ENCODE measurements at places on chromosomes 5 and 9.

- DNase-seq = no peak
Measured at GRCh38 chr9:134751622-134752021, 110.0 kb downstream of the COL5A1 start.

- no peak for DNase-seq
Measured at GRCh38 chr5:81759632-81760005, 8.7 kb upstream of the SSBP2 start.

DNA sequence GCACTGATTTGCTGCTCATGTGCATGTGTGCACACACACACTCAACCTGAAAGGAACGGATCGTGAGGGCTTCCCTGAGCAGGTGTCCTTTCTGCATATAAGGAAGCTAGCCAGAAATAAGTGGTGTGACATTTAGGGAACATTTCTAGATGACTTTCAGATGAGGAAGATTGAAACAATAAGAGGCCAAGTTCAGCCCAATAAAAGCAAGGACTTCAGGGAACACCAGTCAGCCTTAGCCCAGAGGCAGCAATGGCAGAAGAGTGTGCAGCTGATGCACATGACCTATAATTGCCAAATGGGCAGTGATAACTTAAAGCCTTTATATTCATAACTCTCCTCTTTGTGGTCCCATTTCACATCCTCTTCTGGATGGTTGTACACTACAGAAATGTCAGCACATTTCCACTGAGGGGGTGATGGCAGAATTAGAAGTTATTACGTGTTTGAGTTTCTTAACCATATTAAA is 255.5 kb downstream of the TRIM32 start:
- no peak for DNase-seq

DNA sequence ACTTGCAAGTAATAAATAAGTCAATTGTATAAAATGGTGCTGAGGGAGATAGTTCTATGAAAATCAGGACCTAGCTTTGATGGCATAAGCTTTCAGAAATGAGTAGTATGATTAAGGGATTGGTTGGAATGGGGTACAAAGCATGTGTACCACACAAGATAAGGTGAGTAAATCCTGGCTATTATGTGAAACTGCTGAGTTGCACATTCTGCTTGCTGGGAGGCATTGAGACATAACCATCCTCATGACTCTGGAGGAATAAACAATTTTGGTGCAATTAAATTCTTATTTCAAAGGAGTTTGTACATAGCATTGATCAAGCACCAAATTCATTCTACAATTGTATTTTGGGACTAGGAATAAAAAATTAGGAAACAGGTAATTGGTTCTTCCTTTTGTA is 755.2 kb upstream of the ACO1 start:
- DNase-seq = no peak

- no peak for DNase-seq
Measured at GRCh38 chr5:115575167-115576070, 26.9 kb downstream of the TICAM2 start.

DNA sequence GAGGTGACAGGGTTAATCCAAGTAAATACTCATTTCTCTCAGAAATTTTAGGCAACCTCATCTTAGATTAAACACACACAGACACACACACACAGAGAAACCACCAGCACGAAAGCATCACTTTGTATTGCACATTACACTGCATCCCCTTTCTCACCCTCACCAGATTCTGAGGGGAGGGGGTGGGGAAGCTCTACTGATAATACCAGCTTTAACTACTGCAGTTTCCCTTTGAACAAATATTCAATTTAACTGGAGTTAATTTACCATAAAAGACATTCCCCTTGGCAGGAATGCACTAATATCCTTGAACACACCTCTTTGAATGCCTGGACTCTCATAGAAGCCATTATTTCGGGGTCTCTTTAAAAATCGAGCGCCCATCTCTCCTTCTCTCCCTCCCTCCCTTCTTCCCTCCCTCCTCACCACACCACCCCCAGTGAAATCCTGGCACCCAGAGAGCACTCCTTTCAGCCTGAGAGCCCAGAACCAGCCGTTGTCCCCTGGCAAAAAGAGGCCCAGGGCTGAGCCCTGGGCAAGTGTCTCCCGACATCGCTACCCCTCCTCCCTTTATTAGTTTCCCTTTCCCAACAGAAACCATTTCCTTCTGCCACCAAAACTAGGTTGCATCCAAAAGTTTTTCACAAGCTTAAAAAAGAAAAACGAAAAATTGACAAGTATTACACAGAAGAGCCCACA is 2.8 kb upstream of the NFIB start:
- no peak for DNase-seq

GRCh38 chr9:111975709-111976108 is 79.1 kb downstream of the UGCG start:
- no peak for DNase-seq
